ENCODE measurements at places on chromosomes 3 and 15.

- no peak for DNase-seq
Measured at GRCh38 chr3:136667081-136667480, 85.1 kb downstream of the STAG1 start.

GRCh38 chr15:52078876-52079700, 33.5 kb downstream of the BCL2L10 start:
- DNase-seq, result peak; percentile 78

DNA sequence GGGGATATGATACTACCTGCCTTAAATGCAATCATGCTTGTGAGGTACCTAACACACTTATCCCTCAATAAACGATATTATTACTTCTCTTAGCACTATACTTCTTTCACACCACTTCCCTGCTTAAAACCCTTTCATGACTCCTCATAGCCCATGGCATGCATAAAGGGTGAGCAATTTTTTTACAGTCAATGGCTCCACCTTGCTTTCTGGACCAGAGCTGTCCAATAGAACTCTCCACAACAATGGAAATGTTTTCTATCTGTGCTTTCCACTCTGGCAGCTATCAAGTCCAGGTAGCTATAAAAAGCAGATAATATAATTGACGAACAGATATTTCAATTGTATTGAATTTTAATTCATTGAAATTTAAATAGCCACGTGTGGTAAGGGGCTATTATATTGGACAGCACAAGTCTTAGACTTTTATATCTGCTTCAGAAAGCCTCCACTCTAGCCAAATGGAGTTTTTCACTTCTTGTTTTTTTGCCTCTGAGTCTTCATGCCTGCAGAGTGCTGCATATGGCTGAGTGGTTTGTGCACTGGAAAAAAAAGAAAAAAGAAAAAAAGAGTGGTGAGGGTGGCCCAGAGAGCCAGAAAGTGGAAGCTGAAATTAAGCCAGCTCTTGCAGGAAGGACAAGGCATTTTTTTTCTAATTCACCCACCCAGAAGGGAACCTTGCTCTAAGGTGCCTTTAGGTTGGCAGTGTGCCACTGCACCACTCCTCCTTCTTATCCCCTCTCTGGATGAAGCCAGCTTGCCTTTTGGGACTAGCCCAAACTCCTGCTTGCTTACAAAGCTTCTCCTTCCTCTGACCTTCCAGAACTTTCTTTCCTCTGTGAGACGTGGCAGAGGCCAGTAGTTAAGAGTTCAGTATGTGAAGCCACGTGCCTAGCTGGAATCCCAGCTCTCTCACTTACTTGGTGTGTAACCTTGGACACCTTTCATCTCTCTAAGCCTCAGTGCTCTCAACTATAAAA, 239.0 kb upstream of the LRTM1 start:
- no peak for DNase-seq

DNA sequence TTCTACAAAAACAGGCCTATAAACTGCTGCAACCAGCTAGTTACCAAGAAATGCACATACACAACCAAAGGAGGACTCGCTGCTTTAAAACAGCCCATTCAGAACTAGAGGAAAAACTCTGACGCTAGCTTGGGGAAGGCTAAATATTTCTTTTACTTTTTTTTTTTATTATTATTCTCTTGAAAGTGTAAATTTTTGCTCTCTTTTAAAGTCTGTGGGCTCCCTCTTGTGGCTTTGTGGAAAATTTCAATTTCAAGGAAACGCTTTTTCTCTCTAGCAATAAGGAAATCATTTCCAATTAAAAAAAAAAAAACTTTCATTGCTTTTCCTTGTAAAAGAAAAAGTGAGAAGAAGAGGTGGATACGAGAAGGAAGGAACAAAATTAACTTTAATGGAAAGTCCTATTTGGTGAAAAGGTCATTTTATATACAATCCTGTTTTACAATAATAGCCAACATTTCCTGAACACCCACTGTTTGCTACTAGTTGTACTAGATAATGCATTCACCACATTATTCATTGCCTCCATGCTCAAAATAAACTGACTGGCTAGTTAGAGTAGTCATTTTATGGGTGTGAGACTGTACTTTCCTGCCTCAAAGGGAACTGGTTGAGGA, 51.2 kb upstream of the SAMMSON start:
- no peak for DNase-seq

DNA sequence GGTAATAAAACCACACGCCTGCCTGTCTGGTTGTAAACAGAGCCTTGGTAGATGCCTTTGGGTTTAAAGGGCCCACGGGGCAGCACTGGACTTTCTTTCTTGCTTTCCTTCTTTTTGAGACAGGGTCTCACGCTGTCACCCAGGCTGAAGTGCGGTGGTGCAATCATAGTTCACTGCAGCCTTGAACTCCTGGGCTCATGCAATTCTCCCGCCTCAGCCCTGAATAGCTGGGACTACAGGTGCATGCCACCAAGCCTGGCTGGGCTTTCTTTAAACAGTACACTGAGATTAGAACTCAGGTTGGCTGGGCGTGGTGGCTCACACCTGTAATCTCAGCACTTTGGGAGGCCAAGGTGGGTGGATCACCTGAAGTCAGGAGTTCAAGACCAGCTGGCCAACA, 42.2 kb downstream of the POC1A start:
- DNase-seq, result no peak

- DNase-seq, result no peak
Measured at GRCh38 chr3:8187996-8188395, 313.6 kb upstream of the LMCD1 start.

GRCh38 chr15:101625980-101626379, 26.2 kb downstream of the TM2D3 start:
- no peak for DNase-seq

DNA sequence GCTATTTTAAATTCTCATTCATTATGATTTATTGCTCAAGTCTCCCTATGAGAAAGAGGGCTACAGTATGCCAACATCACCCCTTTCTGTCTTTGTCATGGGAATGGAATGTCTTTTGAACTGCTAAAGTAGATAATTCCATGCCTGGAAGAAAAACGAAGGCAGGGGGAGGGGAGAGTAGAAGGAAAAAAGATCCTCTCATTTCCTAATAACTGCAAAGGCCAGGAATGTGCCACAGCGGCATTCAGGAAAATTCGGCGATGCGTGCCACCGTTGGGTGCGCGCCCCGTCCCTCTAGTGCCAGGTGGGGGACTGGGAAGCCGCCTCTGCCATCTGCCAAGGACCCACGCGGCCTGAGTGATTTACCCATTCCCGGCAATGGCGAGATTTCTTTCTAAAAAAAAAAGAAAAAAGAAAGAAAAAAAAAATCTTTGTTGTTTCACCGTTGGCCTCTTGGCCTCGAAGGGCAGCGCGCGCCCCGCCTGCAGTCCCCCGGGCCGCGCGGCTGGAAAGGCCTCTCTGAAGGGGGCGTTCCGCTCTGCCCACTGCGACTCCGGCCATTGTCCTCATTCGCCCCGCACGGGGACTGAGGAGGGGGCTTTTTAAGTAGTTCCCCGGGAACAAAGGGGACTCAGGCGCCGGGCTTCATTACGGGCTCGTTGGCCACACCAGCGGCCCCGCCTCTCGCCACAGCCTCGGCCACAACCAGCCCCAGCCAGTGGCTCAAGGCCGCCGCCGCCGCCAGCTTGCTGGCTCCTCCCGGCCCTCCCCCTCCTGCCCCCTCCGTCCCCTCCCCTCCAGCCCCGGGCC, 54.5 kb downstream of the CPN2 start:
- DNase-seq, result no peak

DNA sequence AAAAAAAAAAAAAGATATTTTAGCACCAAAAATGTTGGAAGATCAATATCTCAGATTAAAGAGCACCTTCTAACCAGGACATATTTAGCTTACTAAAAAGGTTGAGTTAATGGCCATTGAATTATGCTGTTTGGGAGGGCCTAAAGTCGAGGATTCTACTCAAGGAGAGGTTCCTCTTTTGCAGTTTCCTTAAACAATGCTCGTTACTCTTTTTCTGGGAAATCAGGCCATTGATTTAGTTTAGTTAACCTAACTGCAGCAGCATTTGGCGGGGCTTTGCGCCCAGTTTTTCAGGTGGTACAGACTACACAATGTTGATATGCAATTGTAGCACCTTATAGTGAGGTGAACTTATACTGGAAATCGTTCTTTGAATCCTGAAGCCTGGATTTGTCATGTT, 6.8 kb downstream of the ABHD2 start:
- no peak for DNase-seq

GRCh38 chr3:108125153-108125543, 34.3 kb upstream of the CD47 start:
- no peak for DNase-seq

GRCh38 chr3:76497636-76498035, 542.3 kb upstream of the ROBO2 start:
- no peak for DNase-seq

DNA sequence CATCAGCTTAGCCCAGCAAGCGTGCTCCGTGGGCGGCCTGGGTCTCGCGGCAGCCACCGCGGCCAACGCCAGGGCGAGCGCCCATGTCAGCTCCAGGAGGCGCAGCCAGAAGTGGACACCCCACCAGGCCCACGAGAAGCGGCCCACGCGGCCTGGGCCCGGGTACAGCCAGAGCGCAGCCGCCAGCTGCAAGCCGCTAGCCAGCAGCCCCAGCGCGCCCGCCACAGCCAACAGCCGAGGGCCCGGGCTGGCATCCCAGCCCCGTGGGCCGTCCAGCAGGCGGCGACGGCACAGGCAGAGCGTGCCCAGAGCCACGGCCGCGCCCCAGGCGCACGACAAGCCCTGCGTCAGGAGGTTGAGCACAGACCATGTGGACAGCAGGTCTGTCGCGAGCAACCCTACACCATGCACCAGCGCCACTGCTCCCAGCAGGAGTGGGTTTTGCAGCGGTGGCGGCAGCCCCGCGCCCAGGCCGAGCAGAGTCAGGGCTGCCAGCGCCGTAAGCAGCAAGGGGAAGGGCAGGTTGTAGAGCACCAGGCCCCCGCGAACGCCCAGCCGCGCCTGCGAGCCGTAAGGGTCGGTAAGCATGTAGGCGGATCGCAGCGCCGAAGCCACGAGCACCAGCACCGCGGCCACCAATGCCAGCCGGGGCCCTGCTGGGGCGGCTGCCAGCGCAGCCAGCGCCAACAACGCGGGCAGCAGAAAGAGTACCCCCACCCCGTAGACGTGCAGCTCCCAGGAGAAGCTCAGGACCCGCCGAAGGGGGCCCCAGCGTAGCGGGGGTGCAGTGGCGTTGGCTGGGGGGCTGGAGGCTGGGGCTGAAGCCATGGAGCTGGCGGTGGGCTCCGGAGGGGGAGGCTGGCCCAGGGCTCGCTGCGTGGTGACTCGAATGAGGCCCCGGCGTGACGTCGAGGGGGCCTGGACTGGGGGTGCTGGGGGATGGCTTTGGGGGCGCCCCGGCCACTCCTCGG, 4.9 kb downstream of the PRRT3 start:
- DNase-seq, result no peak

GRCh38 chr3:42133500-42134298, 42.5 kb downstream of the TRAK1 start:
- no peak for DNase-seq
